ENCODE measurements at places on chromosomes 6 and 20. TPM values are rescaled to one million over a fixed set of nuclear protein-coding genes. Genes with fewer than 3 reads are reported as not detected.

DNA sequence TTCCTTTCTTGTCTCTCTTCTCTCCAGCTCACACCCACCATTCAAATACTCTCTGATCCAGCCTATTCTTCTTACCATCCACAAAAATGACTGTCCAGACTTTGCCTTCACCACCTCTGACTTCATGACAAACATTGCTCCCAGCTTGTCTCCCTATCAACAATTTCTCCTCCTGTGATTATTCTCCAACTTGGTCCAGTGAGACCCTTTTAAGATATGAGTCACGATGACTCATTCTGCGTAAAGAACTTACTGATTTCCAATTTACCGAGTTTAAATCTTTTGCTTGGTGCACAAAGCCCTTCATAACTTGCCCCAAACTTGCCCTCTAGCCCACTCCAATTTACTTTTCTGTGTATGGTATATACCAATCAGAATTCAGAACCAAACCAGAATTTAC is 833.2 kb downstream of the MAFB start:
- H3K4me3 ChIP-seq = no peak overlapping the region
- no peaks in the 10 kb centered on the region for H3K4me1 ChIP-seq
- H3K36me3 ChIP-seq = no peaks in the 10 kb centered on the region
- no peak for DNase-seq
- H3K27ac ChIP-seq = no peak overlapping the region

GRCh38 chr6:154432533-154433476 is 76.2 kb upstream of the IPCEF1 start:
- H3K27me3 ChIP-seq = no peaks in the 10 kb centered on the region
- no peak overlapping the region for H3K27ac ChIP-seq
- H3K4me3 ChIP-seq = no peak overlapping the region
- DNase-seq = no peak

Gene NKX2-4
- total RNA-seq = 0.35 TPM

- H3K36me3 ChIP-seq = no peaks in the 10 kb centered on the region
- H3K27me3 ChIP-seq = no peaks in the 10 kb centered on the region
- H3K4me3 ChIP-seq = no peak overlapping the region
- DNase-seq = no peak
- no peak overlapping the region for H3K27ac ChIP-seq
- H3K4me1 ChIP-seq = peaks cover 14% of the 10 kb centered on the region
Observed at GRCh38 chr6:96157018-96157565, 141.3 kb downstream of the FUT9 start.

Gene SLC17A9
- total RNA-seq = 24.2 TPM

All from GM23338 (cell line).